ENCODE measurements at places on chromosomes 16 and 17. TPM values are rescaled to one million over a fixed set of nuclear protein-coding genes. Genes with fewer than 3 reads are reported as not detected.

Gene PVALEF
- not detected for total RNA-seq

Gene TVP23A
- not detected for total RNA-seq

Gene ASB16
- not detected for total RNA-seq

Gene TNK1
- total RNA-seq: 2.6 TPM

Gene C16orf86
- not detected for total RNA-seq

Gene FZD2
- 4.6 TPM for total RNA-seq

Gene PRAC2
- total RNA-seq: not detected

Gene CCL7
- total RNA-seq: 0.21 TPM

Gene CCL4L2
- total RNA-seq: 0.63 TPM

Gene PALB2
- 12.9 TPM for total RNA-seq

GRCh38 chr17:51119415-51120356, 982 bp downstream of the SPAG9 start:
- peak; percentile 42 for DNase-seq

DNA sequence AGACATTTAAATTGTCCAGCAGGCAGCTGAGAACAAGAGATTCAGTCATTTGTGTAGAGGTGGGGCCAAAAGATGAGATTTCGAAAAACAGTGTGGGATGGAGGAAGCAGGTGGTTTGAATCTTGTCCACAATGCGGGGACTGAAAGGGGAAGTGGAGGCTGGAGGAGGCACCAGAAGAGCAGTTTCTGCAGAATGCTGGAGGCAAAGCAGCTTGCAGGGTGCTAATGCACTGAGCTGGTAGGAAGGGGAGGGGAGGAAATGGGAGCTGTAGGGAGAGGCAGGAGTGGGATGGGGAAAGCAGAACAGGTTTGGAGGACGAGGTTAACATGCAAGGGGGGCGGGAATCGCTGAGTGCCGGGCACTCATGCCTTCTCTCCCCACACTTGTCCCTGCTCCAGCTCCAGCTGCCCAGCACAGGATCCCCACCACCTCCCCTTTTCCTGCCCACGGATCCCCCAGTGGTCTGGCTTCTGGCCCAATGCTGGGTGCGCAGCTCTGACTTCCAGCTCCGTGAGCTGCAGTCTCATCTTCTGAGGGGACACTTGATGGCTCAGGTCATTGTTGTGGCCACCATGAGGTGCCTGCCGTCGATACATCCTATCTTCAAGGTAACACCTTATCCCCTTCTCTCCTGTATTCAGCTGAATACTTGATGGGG, 9.4 kb downstream of the C17orf100 start:
- no peak for DNase-seq

DNA sequence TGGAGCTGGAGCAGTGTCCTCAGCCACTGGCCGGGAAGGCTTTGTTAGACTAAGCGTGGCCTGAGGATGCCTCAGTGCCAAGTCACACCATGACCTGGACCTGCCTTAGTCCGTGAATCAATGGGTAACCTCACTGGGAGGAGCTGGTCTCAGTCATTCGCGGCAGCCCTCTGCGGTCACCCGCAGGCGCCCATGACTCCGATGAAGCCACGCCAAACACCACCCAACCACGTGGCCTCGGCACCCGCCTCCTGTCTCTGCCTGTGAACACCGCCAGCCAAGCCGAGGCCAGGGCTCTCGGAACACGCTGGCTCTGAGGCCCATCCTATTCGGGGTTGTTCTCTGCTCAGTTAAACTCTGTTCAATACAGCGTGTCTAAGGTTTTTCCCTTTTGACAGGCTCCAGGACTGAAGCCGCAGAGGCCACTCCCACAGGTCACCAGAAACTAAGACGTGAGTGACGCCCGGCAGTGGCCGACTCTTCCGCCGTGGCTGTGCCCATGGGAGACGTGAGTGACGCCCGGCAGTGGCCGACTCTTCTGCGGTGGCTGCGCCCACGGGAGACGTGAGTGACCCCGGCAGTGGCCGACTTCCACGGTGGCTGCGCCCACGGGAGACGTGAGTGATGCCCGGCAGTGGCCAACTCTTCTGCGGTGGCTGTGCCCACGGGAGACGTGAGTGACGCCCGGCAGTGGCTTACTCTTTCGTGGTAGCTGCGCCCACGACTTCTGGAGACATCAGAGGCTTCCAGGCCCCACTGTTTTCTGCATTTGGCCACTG, 16.8 kb upstream of the PABPN1L start:
- DNase-seq: peak; percentile 53

DNA sequence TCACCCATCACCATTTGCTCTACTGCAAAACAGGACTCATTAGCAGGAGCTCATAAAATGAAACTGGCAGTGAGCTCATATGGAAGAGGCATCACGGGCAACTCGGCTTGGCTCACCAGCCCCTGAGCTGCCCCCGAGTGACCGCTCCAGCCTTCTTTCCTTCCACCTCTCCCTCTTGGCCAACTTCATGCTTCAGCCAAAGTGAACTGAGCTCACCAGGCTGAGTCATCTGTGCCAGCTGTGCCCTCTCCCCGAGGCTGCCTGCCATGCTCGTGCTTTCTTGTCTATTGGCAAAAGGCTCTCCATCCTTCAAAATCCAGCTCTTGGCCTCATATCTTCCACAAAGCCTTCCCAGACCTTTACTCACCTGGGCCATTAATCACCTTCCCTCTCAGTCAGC, 391.4 kb downstream of the WWOX start:
- peak; percentile 20 for DNase-seq

DNA sequence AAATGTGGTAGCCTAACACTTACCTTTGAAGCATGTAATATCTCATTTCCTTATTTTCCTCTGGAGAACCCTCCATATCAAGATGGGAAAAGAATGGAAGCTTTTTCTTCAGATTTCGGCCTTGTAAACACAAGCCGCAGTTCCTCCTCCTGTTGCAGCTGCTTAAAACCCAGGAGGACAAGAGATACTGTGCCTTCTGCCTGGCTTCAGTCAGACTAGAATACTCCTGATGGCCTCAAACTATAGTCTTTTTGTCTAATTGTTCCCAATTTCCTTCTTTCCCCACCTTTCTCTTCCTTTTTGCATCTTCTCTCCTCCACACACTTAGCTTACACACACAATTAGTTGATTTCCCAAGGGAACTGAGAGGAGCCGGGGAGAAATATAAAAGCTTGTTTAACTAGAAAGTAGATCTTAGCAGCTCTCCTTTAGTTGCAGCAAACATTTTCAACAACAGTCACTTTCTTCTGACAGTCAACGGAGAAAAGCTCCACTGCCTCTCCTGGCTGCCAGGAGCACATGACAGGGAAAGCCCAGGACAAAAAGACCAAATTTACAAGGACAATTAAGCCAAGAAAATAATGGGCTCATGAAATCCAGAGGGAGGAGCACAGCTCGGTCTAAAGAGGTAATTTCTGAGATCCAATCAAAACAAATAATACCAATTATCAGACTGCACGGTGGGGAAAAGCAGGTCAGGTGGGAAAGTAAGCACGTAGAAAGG, 76.4 kb upstream of the C17orf78 start:
- no peak for DNase-seq

- peak; percentile 67 for DNase-seq
Measured at GRCh38 chr17:81885869-81886548, 5.4 kb downstream of the ALYREF start.

- DNase-seq: no peak
Measured at GRCh38 chr16:88982286-88983084, 5.5 kb upstream of the CBFA2T3 start.

GRCh38 chr17:66485309-66485947, 183.0 kb downstream of the PRKCA start:
- DNase-seq: no peak

GRCh38 chr16:78667675-78668074, 568.2 kb downstream of the WWOX start:
- no peak for DNase-seq

GRCh38 chr17:3546997-3547396, 10.6 kb downstream of the TRPV3 start:
- DNase-seq: no peak

- no peak for DNase-seq
Measured at GRCh38 chr17:59863616-59864015, 29.1 kb downstream of the TUBD1 start.

DNA sequence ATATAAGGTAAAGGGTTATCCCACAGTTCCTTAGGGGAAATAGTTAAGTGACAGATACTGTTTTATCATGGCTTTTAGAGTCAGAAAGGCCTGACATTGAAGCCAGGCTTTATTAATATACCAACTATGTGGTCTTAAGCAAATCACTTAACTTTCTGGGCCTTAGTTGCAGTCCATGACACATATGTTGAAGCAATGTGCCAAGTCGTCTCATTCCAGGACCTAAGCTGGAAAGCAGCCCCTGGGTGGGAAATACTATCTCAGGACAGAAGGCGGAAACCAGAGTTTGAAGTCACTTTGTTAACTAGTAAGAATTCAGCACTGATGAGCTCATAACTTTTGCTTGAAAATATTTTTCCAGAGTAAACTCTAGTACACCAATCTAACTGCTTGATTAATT, 80.0 kb downstream of the USP32 start:
- no peak for DNase-seq

DNA sequence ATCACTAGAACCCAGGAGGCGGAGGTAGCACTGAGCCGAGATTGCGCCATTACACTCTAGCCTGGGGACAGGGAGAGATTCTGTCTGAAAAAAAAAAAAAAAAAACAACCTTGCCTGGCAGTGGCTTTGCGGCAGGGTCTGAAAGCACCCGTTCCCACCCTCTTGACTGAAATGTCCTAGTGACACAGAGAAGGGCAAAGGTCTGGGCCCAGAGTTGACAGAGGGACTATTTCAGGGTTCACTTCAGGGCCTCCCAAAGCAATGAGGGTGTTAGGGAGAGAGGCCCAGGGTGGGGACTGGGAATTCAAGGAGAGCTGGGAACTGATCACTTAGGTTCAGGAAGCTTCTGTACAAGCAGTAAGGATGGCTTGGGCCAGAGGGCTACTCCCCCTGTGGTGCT, 13.8 kb upstream of the CDRT15L2 start:
- no peak for DNase-seq

DNA sequence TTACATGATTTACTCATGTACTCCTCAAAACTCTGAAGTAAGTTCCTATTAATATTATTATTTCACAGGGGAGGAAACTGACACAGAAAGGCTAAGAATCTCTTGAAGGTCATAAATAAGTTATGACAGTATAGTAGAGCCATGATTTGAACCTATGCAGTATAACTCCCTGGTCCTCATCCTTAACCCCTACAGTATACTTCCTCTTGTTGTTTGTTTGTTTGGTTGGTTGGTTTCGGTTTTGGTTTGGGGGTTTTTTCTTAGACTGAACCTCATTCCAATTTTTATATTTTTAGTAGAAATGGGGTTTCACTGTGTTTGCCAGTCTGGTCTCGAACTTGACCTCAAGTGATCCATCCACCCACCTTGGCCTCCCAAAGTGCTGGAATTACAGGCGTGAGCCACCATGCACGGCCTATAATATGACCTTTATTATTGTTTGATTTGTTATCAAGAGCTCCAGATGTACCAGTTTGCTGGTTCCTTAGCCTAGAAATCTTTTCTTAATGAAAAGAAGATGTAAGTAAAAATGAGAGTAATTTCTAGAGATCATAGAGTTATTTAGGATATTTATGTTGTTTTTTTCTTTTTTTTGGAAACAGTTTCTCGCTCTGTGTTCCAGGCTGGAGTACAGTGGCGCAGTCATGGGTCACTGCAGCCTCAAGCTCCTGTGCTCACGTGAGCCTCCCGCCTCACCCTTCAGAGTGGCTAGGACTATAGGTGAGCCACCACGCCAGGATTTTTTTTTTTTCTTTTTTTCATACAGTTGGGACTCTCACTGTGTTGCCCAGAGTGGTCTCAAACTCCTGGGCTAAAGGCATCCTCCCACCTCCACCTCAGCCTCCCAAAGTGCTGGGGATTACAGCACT, 4.8 kb downstream of the PRR11 start:
- DNase-seq: no peak

GRCh38 chr16:10576390-10577304, 3.8 kb downstream of the EMP2 start:
- DNase-seq: no peak

GRCh38 chr17:56676810-56677209, 83.3 kb downstream of the NOG start:
- DNase-seq: no peak

DNA sequence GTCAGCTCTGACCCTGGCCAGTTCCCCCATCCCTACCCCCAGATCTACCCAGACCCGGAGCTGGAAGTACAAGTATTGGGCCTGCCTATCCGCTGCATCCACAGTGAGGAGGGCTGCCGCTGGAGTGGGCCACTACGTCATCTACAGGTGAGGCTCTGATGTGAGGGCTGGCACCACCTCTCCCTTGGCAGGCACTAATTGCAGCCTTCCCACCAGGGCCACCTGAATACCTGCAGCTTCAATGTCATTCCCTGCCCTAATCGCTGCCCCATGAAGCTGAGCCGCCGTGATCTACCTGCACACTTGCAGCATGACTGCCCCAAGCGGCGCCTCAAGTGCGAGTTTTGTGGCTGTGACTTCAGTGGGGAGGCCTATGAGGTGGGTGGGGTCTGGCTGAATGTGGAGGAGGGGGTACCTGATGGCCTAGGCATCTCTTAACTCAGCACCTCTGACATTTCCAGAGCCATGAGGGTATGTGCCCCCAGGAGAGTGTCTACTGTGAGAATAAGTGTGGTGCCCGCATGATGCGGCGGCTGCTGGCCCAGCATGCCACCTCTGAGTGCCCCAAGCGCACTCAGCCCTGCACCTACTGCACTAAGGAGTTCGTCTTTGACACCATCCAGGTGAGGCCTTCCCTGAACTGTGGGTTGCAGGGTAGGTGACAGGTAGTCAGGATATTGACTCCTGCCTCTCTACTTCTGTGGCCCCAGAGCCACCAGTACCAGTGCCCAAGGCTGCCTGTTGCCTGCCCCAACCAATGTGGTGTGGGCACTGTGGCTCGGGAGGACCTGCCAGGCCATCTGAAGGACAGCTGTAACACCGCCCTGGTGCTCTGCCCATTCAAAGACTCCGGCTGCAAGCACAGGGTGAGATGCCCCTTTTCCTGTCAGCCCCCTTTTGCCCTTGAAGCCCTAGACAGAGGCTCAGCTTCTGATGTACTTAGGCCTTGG, 4.3 kb downstream of the TRAF4 start:
- no peak for DNase-seq

- DNase-seq: no peak
Measured at GRCh38 chr17:917391-917811, 62.2 kb downstream of the NXN start.

DNA sequence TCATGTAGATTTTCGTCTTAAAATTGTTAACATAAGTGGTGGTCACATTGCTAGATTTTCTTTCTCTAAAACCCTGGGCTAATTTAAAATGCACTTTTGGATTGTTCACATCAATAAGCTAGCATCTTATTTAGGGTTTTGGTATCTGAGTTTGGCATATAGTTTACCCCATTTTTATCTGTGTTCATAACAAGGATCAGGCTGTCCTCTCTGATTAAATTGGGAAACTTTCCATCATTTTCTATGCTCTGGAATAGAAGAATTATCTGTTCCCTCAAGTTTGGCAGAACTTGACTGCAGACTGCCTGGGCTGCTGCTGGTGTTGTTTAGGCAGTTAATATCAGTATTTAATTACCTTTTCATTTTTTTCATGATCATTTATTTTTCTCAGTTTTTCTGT, 1.8 kb downstream of the SPECC1 start:
- no peak for DNase-seq
